ENCODE measurements at places on chromosomes 3 and 15. TPM values are rescaled to one million over a fixed set of nuclear protein-coding genes. Genes with fewer than 3 reads are reported as not detected.
A peak's percentile ranks its signal among the peaks of the same experiment; 100 is the strongest.

- no peak for DNase-seq
- H3K4me3 ChIP-seq, result no peak overlapping the region
- H3K27me3 ChIP-seq, result peaks cover 25% of the 10 kb centered on the region
Observed at GRCh38 chr15:70180186-70180875, 82.6 kb upstream of the TLE3 start.

- no peaks in the 10 kb centered on the region for H3K4me1 ChIP-seq
- no peak overlapping the region for H3K27ac ChIP-seq
- DNase-seq, result no peak
- no peaks in the 10 kb centered on the region for H3K27me3 ChIP-seq
- H3K36me3 ChIP-seq, result no peaks in the 10 kb centered on the region
- H3K4me3 ChIP-seq, result no peak overlapping the region
Observed at GRCh38 chr3:174358252-174358651, 500.9 kb upstream of the NAALADL2 start.

- no peak overlapping the region for H3K27ac ChIP-seq
- H3K4me1 ChIP-seq, result no peaks in the 10 kb centered on the region
- no peak for DNase-seq
- H3K36me3 ChIP-seq, result no peaks in the 10 kb centered on the region
Observed at GRCh38 chr3:40103829-40104228, 205.7 kb upstream of the EIF1B start.

GRCh38 chr3:129398803-129399144 is 29.7 kb downstream of the EFCAB12 start:
- DNase-seq, result peak; percentile 32
- H3K4me1 ChIP-seq, result peaks cover 37% of the 10 kb centered on the region
- no peaks in the 10 kb centered on the region for H3K27me3 ChIP-seq
- H3K27ac ChIP-seq, result peak overlapping the region; percentile 97
- H3K4me3 ChIP-seq, result peak overlapping the region; percentile 93

GRCh38 chr3:71010726-71011455 is 572.6 kb downstream of the FOXP1 start:
- peaks cover 60% of the 10 kb centered on the region for H3K36me3 ChIP-seq
- peak; percentile 74 for DNase-seq
- H3K4me3 ChIP-seq, result peak overlapping the region; percentile 68
- peak overlapping the region; percentile 97 for H3K27ac ChIP-seq
- H3K4me1 ChIP-seq, result peaks cover 68% of the 10 kb centered on the region

DNA sequence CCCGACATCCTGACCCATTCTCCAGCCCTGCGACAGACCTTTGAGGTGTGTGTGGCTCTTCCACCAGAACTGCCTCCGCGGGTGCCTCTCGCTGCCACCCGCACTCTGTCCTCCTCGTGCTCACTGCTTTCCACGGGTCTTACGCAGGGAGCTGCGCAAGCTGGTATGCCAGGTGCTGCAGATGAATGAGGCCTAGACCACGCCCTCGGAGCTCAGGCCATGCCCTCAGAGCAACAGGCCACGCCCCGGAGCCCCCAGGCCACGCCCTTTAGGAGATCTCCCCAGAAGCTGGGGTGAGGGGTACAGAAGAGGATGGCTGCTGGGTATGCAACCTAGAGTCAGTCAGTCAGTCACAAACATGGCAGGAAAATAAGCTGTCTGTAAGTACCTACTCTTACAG is 300.3 kb downstream of the GABRG3 start:
- no peaks in the 10 kb centered on the region for H3K27me3 ChIP-seq
- H3K4me3 ChIP-seq, result no peak overlapping the region
- no peaks in the 10 kb centered on the region for H3K36me3 ChIP-seq

GRCh38 chr3:31861826-31862225 is 119.2 kb downstream of the OSBPL10 start:
- DNase-seq, result no peak
- H3K4me3 ChIP-seq, result no peak overlapping the region
- no peaks in the 10 kb centered on the region for H3K4me1 ChIP-seq
- H3K27ac ChIP-seq, result no peak overlapping the region
- no peaks in the 10 kb centered on the region for H3K36me3 ChIP-seq
- peaks cover 5% of the 10 kb centered on the region for H3K27me3 ChIP-seq

ITGB5 gene
- not detected for total RNA-seq

CLK3 gene
- 125 TPM for total RNA-seq

LRRC2 gene
- total RNA-seq, result not detected

ITIH1 gene
- total RNA-seq, result not detected

ATP10A gene
- 53.8 TPM for total RNA-seq
